ENCODE measurements at places on chromosomes 16 and 17. TPM values are rescaled to one million over a fixed set of nuclear protein-coding genes. Genes with fewer than 3 reads are reported as not detected.

- no peak for DNase-seq
Measured at GRCh38 chr17:17590883-17591354, 589 bp downstream of the PEMT start.

ZNF385C gene
- total RNA-seq: 0.60 TPM

ACAP1 gene
- 0.70 TPM for total RNA-seq

EXOC3L1 gene
- total RNA-seq: 2.0 TPM

DNA sequence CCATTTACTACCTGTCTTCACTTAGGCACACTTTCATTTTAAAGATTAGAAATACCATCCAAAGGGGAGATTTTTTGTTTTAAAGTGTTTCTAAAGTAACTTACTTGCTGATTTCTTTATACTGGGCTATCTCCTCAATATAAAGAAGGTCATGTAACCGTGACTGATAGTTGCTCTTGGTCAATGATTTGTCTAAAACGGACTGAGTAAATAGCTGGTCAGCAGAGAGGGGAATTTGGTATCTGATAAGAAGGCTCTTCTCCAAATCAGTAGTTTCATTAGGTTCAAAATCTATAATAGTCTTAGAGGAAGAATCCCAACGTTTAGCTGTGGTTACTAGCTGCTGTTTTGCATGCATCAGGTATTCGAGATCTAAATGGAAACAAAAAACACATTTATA is 66.4 kb downstream of the HELZ start:
- DNase-seq: no peak

DNA sequence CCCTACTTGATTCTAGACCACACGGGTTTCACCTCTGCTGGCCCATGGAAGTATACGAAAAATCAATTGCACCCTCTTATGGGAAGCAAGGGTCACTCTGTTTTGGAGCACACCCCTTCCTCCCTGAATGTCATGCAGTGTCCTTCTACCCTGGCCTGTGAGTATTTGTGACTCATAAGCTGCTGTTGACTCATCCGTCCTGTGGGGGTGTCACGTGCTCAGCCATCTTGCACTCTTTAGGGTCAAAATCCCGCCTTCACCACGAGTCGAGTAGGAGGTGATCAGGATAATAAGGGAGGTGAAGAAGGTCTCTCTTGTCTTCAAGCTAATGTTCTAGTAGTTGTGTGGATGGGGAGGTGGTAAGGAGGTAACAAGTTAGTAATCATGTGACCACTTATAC is 341.0 kb upstream of the EEF2KMT start:
- DNase-seq: no peak

- no peak for DNase-seq
Measured at GRCh38 chr17:1566505-1567199, 4.1 kb upstream of the PITPNA start.

GRCh38 chr17:57553526-57553925 is 191.6 kb downstream of the CCDC182 start:
- DNase-seq: no peak

- no peak for DNase-seq
Measured at GRCh38 chr17:7016886-7017826, 4.7 kb downstream of the RNASEK start.

DNA sequence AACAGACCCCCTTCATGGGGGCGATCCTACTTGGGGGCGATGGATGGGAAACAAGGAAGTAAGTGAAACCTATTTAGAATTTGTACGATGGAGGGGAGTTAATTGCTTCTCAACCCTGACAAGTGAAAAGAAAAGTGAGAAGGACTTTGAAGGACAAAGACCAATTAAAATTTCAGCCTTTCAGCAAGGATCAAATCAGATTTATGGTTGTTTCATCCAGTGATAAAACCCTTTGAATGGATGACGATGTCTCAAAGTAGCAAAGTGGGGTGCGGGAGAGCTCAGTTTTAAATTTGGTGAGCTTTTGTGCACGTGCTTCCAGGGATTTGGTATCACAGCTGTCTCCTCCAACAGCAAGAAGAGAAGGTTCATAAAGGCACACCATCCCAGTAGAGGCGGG is 51.7 kb downstream of the CMIP start:
- DNase-seq: no peak

GRCh38 chr17:16155536-16155935 is 59.8 kb downstream of the NCOR1 start:
- no peak for DNase-seq

- DNase-seq: no peak
Measured at GRCh38 chr17:74833501-74834377, 25.9 kb downstream of the GRIN2C start.

SCIMP gene
- not detected for total RNA-seq

- no peak for DNase-seq
Measured at GRCh38 chr17:34308371-34308770, 10.9 kb upstream of the CCL8 start.

DNA sequence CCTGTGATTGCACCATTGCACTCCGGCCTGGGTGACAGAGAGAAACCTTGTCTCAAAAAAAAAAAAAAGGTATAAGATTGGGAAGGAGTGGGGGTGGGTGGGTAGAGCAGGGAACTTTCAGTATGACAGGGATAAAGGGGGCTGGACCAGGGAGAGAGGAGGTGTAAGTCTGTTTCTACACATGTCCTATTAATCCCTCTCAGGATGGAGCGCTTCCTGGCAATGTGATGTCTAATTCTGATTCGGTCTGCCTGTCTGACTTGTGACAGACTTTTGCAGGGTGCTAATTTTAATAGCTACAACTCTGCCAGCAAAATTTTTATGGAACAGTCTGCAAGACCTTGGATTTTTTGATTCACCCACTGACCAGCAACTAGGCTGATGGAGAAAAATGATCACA is 53.8 kb upstream of the SLC25A19 start:
- no peak for DNase-seq

DNA sequence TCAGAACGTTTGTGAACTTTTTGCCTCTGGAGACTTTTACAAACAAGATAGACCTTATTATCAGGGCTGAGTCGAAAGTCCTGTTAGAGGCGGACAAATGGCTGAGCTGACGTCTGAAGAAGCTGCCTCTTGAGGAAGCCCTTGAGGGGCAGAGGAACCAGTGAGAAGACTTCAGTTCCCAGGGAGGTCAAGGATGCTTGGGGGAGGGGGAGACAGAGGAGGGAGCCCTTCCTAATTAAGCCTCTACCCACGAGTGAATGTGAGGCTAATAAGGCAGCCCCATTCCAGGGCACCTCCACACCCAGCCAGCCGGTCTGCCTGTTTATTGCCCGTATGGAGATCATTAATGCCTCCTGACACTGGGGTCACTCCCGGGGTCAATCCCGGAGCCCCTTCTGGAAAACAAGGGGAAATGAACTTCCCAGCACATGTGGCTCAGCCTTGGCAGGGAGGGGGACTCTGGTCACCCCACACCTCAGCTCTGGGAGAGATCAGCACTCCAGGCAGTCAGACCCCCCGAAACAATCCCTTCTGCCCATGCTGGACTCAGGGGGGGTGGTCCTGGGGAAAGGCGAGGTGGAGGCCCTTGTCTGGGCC is 9.2 kb upstream of the TBX4 start:
- no peak for DNase-seq

DNA sequence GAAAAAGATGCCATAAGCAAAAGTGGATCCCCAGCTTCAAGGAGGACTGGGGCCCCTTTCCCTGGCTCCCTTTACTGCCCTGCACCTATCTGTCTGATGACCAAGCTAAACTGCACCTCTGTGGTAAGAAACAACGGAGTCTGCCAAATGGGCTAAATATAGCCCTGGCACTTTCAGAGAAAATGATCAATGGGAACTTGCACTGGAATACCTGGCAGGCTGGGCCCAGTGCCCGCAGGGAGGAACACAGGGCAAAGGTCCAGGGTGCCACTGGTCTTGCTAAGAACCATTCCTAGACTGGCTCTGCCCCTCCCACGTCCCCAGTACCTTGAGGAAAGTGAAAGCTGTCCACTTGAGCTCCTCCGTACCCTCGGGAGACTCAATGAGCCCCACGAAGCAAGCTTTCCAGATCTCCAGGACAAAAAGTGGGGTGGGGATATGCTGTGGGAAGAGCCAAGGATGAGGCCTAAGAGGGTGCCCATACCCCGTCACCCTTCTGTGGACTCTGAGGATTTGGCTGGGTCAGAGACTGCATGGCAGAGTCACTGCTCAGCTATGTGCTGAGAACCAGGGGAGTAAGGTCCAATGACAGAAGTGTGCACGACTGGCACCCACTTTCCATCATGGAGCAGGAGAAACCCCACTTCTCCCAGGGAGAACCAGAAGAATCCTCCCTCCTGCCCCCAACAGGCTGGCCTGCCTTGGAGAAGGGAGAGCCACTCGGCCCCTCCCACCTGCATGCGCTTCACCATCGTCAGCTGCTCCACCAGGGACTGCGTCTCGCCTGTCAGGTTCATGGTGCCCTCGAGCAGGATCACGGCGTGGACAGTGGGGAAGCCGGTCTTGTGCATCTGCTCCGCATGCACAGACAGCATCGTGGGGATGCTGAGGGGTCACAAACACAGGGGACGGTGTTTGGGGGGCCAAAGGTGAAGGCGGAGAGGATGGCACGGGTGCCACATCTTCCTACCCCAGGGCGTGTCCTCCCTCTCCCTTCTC is 17.4 kb downstream of the CSF3 start:
- no peak for DNase-seq

DNA sequence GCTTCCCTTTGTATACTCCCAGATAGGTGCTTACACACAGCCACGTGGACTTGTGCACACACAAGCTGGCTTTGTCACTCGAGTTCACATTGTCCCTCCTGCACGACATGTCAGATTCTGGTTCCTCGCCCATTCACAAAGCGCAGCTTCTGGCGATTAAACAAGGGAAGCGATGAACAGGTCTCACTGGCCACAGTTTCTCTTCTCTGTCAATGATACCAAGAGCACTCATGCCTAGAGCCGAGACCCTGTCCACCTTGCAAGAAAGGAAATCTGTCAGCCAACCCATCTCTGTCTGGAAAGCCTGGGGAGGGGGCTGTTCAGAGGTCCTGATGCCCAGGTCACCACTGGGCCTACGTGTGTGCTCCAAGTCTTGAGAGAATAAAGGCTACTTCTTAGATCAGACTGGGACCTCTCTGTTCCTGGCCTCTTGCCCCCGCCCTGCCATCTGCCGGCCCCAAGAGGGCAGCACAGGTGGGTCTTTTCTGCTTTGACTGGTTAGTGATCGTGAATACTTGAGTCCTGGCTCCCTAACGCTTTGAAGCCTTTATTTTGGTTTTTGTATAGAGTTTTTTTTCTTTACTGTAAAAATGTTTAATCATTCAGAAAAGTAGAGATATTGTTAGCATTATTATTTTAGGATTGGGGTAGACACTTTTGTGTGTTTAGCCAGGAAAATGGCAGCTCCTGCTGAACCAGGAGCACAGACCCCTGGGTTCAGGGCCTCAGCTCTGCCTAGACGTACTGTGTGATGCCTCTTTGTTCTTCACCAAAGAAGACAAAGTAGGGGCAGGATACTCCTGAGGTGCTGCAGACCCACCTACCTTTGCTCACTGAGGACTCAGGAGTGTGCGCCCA is 104.7 kb downstream of the MRM1 start:
- DNase-seq: no peak

FBXO39 gene
- 1.0 TPM for total RNA-seq

GRCh38 chr17:78675316-78675616 is 98.1 kb upstream of the DNAH17 start:
- DNase-seq: no peak

ANKFN1 gene
- 0.81 TPM for total RNA-seq

DNA sequence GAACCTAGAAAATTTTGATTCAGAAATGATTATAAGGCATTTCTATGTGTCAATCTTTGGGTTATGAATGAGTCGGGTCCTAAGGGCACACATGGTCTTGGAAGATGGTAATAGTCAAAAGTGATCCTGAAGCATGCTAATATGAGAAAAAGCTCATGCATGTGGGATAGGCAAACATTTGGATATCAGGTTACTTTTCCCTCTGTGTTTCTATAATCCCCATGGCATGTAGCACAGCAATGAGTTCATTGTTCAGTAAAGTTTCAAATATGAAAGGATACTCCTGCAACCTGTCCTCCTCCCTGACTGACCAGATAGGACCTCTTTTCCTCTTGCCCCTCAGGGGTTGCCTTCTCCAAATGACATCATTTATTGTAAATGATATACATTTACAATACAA is 249.9 kb upstream of the MON1B start:
- DNase-seq: no peak

KRT15 gene
- 1,067 TPM for total RNA-seq

CLEC3A gene
- total RNA-seq: not detected

GRCh38 chr16:29910819-29911675 is 10.8 kb downstream of the ASPHD1 start:
- peak; percentile 54 for DNase-seq

REXO5 gene
- total RNA-seq: 4.1 TPM

DNA sequence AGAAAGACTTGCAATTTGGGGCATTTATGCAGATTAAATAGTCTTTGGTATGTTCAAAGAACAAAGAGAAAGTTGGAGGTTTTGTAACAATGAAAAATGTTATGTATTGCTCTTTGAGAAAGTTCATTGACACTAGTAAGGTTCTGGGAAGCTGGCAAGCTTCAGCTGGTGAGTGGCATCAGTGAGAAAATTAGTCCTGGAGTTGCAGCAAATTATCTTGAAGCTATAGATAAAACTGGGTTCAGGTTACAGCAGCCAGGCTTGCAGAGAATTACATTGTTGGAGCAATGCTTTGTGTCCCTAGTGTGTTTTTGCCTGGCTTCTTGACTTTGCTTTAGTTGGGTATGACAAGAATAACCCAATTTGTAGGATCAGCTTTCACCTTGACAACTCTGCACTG is 221.2 kb downstream of the CDH13 start:
- no peak for DNase-seq

HOXB9 gene
- total RNA-seq: 0.23 TPM

- no peak for DNase-seq
Measured at GRCh38 chr16:88196471-88197400, 186.0 kb upstream of the ZNF469 start.

- no peak for DNase-seq
Measured at GRCh38 chr16:1920727-1921171, 2.5 kb upstream of the HS3ST6 start.

- DNase-seq: no peak
Measured at GRCh38 chr16:75010427-75010826, 11.6 kb downstream of the ZNRF1 start.

Data from suprapubic skin (tissue), 4 donors.